Stimulated activated CD4-positive, alpha-beta T cell treated with anti-CD3 and anti-CD28 coated beads, Interleukin-4, amount 100 ng/mL, for 48 hours (primary cell): ENCODE measurements at places on chromosomes 16 and 17.

GRCh38 chr17:27940503-27941428 lies 47.6 kb upstream of the LYRM9 start:
- DNase-seq: no peak

GRCh38 chr17:15409721-15410250 lies 57.6 kb downstream of the CDRT4 start:
- DNase-seq: no peak

- DNase-seq: no peak
Observed at GRCh38 chr17:61208301-61209105, 191.1 kb upstream of the TBX2 start.

- DNase-seq: no peak
Observed at GRCh38 chr16:65994291-65994690, 372.2 kb upstream of the CDH5 start.

DNA sequence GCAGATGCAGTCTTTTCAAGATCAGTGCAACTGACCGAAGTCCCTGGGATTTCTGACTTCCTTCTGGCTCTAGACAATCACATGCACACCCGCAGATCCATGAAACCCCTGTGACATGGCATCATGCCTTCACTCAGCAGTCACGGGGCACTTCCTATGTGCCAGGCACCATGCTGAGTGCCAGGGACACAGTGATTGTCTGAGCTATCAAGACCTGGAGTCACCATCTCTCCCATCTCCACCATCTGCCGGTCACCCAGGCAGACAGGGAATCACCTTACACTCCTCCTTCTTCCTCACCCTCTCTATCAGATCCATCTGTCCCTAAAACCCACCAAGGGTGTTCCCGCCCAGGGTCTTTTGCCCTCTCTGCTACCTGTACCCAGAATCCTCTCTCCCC lies 5.3 kb downstream of the BEAN1 start:
- DNase-seq: no peak

DNA sequence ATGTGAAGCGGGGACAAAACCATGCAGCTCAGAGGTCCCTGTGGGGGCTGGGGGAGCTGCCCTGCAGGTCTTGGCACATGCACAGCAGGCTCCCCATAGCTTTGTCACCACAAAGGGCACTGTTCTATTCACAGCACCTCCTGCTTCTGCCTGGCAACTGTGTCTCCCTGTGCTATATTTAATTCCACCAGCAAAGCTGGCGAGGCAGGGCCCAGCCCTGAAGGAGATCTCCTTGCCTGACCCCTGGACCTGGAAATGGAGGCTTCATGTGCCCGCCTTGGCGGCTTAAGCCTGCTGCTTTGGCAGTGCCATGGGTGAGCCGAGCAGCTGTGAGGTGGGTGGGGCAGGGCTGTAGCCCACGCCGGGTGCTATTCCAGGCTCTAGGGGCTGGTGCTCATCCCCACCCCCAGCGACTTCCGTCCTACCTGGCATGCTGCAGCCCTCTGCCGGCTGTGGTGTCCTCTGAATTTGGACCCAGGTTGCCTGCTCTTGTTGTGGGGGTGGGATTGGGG lies 6.8 kb downstream of the LDHD start:
- DNase-seq: no peak

DNA sequence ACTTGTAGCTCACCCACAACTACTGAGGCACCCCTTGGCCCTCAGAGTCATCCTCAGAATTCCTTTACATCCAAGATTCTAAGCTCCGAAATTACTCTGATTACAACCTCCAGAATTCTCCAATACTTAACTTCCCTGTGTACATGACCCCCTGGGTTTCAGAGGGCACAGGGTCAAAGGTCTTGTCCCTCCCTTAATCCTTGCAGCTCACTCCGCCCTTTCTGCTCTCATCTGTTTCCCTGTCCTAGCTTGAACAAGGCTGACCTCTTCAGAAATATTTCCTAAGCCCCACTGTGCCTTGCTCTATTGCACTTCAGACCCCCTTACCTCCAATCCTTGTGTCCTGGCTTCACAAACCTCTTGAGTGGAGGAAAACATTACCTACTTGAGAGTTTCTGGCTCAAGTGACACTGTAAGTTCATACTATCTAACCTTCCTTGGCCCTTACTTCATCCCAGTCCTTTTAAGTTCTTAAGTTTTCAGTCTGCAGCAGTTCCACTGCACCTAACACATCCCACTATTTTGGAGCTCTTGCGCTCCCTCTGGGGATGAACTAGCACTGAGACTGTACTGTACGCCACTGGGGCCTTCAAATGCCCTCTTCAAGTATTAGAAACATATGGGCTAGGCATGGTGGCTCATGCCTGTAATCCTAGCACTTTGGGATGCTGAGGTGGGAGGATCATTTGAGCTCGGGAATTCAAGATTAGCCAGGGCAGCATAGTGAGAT lies 6.2 kb downstream of the N4BP1 start:
- no peak for DNase-seq

DNA sequence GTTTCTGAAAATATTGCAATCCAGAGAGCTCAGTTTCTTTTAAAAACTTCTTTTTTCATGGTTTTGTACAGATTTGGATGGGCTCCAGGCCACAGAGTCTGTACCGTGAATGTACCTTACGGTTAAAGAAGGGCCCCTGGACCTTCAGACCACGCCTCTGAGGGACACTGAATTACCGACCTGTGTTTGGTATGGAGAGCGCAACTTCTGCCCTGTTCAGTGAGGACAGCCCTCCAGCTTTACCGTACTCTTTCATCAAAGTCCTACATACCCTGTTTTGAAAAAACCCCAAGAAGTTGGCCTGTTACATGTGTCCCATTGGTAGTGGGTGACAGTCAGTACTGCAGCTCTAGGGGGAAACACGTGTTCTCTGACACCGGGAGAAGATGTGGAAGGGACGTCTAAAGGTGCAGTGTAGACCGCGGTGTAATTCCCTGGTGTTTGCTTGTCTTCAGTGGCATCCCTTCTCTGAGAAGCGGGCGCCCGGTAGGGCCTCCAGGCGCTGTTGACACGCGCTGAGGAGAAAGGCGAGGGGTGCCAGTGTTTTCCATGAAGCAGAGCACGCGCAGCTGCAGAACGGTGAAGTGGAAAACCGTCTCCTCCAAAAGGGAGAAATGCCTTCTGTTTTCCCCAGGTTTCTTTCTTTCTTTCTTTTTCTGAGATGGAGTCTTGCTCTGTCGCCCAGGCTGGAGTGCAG lies 6.2 kb downstream of the PGS1 start:
- DNase-seq: no peak

DNA sequence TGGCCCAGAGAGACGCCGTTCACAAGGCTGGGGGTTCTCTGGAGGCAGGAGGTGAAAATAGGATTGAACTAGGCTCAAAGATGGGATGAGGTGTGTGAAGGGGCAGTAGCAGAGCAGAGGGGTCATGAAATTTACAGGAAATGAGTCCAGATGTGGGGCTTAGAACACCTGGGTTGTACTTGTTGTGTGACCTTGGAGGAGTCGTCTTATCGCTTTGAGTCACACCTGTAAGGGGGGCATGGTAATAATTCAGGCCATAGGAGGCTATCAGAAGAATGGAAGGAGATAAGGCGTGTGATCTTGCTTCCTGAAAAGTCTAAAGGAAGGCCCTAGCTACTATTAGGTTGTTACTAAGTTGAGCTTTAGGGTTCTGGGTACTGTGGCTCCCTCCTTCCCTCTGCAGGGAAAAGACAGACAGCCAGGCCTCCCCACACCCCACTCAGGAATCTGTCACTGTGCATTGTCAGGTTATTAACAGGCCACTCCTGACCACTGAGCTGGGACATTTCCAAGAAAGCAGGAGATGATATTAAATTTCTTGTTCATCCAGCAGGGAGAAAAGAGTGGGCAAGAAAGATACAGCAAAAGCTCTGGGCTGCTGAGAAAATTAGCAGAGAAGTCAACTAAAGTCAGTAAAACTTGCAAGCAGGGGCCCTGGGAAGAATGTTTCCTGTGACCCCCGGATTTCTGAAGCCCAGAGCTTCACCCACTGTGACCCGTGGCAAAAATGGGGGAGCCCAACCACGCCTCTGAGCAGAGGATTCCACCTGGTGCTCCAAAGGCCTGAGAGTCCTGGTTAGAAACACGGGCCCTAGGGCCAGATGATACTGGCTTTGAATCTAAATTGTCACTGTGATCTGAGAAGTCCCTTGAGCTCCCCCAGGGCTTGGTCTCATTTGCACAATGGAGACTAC lies 6.0 kb upstream of the CDC42EP4 start:
- no peak for DNase-seq

DNA sequence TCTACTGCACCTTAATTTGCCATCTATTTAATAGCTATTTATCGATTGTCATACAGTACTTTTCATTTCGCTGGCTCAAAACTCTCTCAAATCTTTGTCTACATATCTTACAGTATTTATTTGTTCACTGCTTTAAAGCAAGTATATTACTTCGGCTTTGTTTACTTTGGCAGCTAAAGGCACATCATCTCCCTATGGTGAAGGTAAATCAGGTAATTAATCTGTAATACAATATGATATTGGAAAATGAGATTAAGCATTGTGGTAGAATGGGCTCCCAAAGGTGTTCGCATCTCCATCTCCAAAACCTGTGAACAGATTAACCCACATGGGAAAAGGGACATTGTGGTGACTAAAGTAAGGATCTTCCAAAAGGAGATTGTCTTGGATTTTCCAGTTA lies 6.5 kb downstream of the TMEM170A start:
- no peak for DNase-seq

- DNase-seq: no peak
Observed at GRCh38 chr16:17335826-17336529, 134.8 kb downstream of the XYLT1 start.

DNA sequence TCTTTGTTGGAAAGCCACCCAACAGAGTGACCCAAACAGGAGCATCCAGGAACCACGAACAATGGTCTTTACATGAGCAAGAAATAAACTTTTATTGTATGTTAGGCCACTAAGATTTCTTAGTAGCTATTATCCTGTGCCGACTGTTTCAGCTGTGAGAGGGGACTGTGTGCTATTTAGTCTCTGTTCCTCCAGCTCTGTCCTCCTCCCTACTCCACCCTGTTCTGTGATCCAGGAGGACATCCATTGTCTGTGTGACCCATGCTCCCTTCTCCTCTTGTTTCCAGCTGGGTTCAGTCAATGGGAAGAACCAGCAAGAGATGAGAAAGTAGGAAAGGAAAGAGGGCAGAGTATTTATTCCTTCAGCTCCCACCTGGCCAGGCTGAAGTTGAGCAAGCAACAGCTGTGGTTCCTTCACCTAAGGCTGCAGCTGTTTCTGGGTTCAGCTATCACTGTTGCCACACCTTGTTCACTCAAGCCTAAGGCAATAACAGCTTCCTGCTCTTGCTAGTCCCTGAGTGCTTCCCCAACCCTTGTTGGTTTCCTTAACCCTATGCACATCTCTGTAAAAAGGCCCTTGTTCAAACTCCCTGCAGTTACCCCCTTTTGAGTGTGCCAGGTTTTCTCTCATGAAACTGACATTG lies 14.9 kb upstream of the B4GALNT2 start:
- DNase-seq: no peak

DNA sequence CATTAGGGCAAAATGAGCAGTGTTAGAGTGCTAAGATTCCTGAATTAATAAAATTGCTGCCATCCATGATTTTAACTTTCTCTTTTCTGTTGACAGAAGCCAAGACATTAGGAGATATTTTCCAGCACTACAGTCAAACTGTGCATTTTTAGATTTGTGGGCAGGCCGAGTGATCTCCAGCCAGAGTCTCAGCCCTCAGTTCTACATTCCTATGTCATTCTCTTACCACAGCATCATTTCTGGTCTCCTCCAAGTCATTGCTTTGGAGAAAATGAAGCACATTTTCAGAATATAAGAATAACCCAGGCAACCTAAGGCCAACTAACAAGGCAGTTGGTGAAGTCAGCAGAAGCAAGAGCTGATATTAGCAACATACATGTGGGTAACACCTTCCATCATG lies 74.6 kb upstream of the NUDT7 start:
- DNase-seq: no peak

- no peak for DNase-seq
Observed at GRCh38 chr17:62860962-62861873, 53.1 kb upstream of the MARCHF10 start.

DNA sequence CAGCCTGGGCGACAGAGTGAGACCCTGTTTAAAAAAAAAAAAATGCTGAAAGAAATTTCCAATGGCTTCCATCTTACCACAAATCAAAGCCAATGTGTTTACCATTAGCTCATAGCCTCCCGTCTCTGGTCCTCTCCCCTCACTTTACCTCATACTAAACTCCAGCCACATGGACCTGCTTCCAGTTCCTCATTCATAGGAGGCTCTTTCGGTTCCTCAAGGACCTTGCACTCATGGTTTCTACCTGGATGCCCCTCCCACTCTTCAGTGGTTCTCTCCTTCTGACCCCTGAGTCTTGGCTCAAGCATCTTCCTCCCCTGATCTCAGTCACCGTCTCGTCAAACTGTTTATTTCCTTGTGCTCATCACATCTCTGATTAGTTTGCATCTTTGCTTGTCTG lies 3.8 kb upstream of the DEF8 start:
- no peak for DNase-seq

DNA sequence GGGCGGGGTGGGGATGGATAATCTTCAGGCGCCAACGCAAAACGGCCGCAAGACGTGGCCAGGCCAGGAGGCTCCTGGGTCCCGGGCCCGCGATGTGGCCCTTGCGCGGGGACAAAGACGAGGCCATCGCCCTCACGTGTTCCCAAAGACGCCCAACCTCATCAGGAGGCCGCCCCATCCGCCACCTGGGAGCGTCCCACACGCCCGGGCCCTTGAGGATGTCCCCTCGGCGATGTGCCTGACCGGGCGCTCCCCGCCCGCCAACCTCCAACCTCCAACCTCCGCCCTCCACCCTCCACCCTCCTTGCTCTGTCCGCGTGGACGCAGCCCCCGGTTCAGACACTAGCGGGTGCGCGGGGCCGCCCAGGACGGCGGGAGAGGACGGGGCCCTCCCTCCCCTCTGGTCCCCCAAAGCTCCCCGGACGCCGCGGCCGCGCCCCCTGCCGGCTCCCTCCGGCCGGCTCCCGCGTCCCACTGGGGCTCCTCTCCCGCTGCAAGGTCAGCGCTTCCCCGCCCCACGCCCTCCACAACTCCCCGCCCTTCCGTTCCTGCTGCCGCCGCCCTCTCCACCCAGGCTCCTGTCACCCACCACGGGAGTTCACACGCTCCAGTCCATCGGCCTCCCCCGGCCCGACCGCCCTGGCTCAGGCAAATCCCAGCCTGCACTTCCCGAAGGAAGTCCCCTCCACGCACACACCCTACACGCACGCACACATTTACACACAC lies 250.8 kb upstream of the RPL38 start:
- DNase-seq: peak; percentile 15

GRCh38 chr16:62933929-62934328 lies 897.7 kb upstream of the CDH8 start:
- no peak for DNase-seq

GRCh38 chr17:28267720-28268609 lies 51.0 kb upstream of the TMEM97 start:
- DNase-seq: no peak

GRCh38 chr16:28140788-28141618 lies 70.8 kb downstream of the XPO6 start:
- peak; percentile 15 for DNase-seq

- DNase-seq: no peak
Observed at GRCh38 chr16:15970202-15970601, 20.8 kb downstream of the ABCC1 start.

- DNase-seq: no peak
Observed at GRCh38 chr17:76367642-76368041, 13.9 kb upstream of the PRPSAP1 start.

GRCh38 chr17:55285340-55286301 lies 20.9 kb downstream of the HLF start:
- DNase-seq: no peak
